Stimulated activated effector memory CD8-positive, alpha-beta T cell treated with anti-CD3 and anti-CD28 coated beads, Interleukin-12 subunit alpha, Interleukin-12 subunit beta, amount 100 ng/mL, for 72 hours (primary cell): ENCODE measurements at places on chromosomes 6 and 20.

DNA sequence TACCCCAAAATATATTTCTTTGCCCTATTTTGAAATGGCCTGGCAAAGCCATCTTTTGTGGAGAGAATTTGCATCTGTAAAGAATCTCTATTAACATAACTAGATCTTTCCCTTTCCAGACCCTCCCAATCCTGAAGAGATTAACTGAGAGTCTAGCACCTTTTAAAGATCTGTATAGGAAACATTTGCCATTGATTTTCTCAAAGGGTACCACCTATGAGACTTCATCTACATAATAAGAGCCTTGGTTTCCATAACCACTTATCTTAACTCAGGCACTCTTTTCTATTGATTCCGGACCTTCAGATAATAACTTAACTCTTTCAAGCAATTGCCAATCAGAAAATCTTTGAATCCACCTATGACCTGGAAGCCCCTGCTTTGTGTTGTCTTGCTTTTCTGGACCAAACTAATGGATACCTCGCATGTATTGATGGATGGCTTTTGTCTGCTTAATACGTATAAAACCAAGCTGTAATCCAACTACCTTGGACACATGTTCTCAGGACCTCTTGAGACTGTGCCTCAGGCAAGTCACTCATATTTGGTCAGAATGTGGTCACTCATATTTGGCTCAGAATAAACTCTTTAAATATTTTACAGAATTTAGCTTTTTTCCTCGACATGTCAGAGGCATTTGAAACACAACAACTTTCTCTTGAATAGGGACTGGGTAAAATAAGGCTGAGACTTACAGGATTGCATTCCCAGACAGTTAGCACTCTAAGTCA lies 31.4 kb downstream of the SLC22A2 start:
- DNase-seq, result no peak

DNA sequence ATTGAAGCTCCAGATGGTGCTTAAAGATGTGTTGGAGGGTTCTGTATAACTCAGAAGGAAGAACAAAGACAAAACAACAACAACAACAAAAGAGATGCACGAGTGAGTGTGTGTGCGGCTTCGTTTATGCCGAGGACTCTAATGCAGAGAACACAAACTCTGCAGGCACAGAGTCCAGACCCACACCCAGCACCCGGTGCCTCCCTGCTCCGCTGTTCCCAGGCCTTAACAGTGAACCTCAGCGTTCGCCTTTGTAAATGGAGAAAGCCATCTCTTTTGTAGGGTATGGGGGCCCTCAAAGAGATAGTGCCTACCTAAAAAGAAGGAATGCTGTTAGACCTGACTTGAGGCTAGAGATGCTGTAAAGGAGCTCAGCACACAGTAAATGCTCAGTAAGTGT lies 243.3 kb downstream of the ERMARD start:
- DNase-seq, result no peak

GRCh38 chr20:60313614-60314013 lies 355.4 kb downstream of the CDH26 start:
- DNase-seq, result no peak

GRCh38 chr6:147222160-147222838 lies 18.1 kb downstream of the STXBP5 start:
- DNase-seq, result no peak

- no peak for DNase-seq
Observed at GRCh38 chr20:43726811-43727338, at the start of gene GTSF1L. GTSF1L (minus strand) TSS chr20:43727002; CDS start chr20:43726694, 308 bp downstream.

GRCh38 chr6:90131125-90131524 lies 165.5 kb downstream of the BACH2 start:
- DNase-seq, result no peak

DNA sequence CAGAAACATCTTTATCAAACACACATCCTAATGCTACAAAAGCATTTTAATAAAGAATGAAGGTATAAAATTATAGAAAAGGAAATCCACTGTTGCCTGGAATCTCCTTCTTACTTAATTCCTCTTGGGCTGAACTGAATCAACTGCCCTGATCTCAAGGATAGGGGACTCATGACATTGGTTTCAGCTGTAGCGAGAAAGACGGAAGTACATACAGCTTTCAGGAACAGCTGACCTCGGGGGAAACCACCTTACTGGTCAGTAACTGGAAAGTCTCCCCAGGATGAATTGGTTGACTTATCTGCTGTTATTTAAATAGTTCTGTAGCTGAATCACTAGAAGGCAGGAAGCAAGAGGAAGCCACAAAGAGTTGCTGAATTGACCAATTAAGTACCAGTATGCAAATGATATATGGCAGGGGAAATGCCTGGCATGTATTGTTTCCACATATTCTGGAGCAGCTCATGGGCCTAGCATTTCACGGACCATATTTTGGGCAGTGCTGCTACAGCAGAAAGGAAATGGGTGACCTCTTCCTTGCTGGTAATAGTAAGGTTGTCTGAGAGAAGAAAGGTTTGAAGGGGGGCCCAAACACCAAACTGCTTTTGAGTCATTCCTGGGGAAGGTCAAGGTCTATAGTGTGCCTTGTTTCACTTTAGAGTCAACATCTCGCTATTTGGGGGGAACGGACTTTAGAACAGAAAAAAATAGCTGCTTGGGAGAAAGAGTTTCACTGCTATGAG lies 43.7 kb upstream of the MAP7 start:
- peak; percentile 80 for DNase-seq

GRCh38 chr20:39855056-39855455 lies 834.0 kb downstream of the MAFB start:
- no peak for DNase-seq

DNA sequence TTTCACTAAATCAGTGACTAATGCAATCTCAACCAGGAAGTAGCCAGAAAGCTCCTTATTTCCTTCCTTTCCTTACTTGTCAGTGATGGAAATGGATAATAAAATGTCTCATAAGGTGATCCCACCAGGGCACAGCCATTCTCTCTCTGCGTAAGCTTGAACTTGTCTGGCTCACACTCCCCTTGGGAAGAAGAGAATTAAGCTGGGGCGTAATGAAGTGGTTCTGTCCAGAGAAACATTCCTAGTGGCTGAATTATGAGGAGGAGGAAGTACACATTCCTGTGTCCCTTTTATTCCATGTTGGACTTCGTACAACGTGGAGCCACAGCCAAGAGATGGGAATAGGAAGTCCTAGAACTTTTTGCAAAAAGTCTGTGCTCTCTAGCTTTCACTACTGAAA lies 93.7 kb downstream of the MTHFD1L start:
- DNase-seq, result no peak

DNA sequence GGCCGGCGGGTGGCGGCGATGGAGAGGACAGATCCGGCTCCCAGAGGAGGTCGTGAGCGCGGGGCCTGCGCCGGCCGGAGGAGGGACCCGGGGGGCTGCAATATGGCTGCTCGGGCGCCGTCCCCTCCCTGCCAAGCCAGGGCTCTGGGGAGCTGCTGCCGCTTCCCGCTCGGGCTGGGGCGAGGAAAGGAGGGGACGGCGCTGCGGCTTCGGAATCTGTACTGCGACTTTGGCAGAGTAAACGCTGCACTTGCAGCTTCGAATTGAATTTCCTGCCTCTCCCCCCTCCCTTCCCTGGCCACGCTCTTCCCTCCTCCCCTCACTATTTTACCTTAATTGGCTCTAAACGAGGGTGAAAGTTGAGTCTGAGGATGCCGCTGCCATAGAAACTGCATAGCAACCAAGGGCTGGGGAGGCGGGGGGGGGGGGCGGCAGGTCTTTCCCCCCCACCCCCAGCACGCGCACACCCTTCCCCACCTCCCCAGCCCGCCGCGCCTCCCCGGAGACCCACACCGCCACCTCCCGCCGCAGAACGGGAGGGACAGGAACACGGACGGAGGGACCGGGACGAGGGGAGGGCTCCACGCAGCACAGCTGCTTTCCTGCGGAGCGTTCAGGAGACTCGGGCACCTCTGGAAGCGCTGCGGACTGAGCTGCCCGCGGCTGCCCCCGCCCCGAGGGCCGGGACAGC lies 93.9 kb downstream of the RNASET2 start:
- DNase-seq, result no peak

- DNase-seq, result no peak
Observed at GRCh38 chr6:149190224-149190831, 127.2 kb upstream of the TAB2 start.

DNA sequence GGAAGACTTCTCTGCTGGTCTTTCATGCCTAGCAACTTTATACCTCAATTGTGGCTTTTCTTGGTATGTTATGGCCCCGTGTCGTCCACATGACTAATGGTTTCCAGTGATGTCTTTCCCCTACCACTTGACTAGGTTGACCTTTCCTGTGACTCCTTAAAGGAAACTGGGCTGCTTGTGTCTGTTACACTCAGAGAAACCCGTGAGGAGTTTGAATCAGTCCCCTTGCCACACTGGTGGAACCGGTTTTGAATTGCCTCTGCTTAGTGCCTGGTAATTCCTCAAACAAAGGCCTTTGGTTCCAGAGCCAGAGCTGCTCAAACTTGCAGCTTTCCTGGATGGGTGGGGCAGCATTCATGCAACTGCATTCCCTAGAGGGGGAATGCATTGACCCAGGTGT lies 21.9 kb downstream of the ECT2L start:
- DNase-seq, result peak; percentile 55

GRCh38 chr20:34581341-34582184 lies 23.0 kb downstream of the MAP1LC3A start:
- no peak for DNase-seq

DNA sequence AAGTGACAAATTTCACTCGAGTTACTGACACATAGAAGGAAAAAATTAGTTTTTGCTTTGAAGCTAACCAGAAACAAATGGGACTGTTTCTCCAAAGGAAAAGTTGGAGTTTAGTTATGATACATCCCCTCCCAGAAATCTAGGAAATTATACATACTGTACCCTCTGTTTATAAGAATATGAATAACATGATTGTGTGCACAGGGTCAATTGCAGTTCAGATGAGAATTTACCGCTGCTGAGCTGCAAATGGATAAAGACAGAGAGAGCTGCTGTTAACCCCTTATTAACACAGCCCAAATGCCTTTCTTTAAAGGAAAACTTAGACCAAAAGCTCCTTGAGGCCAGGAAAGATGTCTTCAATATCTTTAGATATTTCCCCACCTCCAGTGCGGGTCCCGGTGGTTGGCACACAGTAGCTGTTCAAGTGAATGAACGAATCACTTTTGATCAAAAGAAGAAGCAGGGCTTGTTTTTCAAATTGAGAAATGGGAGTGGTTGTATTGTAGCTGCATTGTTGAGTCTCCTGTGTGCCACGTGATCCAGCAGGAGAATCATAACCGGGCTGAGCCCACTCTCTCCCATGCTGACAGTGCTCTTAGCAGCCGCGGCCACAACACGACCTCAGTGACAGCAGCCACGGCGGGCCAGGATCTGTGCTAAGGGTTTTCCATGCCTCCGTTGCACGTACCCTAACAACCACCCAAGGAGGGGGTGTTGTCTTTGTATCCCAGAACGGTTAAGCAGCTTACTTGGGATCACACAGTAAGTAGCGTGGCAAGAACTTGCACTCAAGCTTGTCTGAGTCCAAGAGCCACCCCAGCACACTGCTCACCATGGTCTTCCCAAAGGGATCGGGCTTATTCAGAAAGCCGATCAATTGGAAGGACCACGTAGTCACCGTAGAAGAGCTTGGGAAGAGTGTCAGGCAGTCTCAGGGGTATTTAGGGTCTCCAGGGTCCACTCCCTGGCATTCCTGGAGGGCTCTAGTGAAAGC lies 53.5 kb upstream of the BMP6 start:
- no peak for DNase-seq

GRCh38 chr6:100186552-100186951 lies 192.5 kb upstream of the MCHR2 start:
- no peak for DNase-seq

DNA sequence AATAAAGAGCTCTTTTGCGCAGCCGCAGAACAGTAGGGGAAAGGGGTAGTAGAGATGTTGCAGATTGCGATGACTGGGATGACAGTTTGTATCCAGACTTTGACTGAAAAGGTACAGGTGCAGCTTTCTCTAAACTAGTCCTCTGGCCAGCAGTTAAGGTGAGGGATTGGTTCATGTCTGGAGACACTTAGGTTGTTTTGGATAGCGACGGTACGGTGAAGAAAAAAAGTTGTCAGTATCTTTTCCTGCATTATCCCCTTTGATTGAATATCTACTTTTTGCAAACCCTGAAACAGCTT lies 537 bp downstream of the PRR3 start:
- DNase-seq, result no peak

GRCh38 chr6:104795363-104795762 lies 64.4 kb downstream of the HACE1 start:
- no peak for DNase-seq

GRCh38 chr6:95780037-95780436 lies 202.7 kb downstream of the MANEA start:
- no peak for DNase-seq

DNA sequence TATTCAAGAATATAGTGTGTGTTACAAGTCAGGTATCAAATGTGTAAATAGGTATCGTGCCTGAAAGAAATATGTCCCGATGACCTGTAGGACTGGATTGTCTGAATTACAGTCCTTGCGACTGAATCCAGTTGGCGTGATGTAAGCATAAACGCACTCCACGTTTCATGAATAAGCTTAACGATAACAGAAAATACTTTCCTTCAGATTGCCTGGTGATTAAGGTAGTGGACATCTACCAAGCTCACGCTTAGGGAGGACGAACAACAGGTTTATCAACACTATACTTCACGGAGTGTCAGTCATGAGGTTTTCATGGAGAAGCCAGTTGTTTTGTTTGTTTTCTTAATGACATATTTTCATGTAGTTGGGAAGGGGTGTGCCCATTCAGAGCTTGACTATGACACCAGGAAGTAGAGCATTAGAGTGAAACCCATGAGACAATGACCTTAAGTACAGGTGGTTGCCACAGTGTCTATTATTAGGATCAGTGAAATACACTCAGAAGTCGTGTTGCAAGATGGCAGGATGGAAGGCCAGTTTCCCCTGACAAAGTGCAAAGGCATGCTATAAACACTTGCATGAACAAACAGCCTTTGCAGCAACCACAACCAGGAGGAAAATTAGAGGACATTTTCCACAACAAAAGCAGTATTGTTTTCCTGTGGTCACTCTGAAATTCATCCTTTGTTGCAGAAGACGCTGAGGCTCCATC lies 305.8 kb upstream of the PRDM1 start:
- no peak for DNase-seq

DNA sequence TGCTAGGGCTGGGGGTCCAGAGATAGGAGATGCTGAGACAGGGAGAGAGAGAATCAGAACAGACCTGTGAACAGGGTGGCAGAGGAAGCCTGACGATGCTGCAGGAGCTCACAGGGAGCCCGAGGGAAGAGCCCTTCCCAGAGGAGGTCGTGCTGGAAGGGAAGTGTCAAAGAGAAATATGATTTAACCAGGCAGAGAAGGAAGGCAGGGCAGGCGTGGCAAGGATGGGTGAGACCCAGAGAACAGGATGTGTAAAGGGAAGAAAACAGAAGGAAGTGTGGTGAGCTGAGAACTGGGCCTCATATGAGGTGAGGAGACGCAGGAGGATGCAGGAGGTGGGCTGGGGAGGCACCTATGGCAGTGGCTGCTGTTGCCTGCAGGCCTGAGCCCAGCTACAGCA lies 105.6 kb downstream of the ZDHHC14 start:
- no peak for DNase-seq
